ENCODE measurements at places on chromosomes 5 and 9.

- DNase-seq = no peak
Observed at GRCh38 chr9:135606885-135607259, 32.5 kb downstream of the GLT6D1 start.

GRCh38 chr5:10250806-10251276 lies 761 bp downstream of the CCT5 start:
- DNase-seq = peak; percentile 29

DNA sequence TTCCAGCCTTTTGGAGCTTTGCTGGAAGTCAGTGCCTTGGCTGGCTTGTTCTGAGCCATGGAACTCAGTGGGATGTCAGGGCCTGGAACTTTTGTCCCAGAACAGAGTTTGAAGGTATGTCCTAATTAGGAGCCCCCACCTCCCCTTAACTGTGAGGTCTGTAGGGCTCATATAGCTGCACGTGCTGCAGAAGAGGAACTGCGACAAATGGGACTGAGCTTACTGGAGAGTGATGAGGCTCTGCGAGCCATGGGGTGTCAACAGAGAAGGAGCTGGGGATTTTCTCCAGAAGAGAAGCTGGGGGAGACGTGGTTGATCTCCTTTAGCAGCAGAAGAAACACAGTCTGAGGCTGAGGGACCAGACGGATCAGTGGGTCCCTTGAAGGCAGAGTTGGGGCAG lies 10.9 kb downstream of the TMEM8B start:
- no peak for DNase-seq

GRCh38 chr5:127369796-127370195 lies 79.2 kb downstream of the MEGF10 start:
- no peak for DNase-seq

GRCh38 chr5:148791696-148792095 lies 34.7 kb upstream of the ADRB2 start:
- no peak for DNase-seq
